ENCODE measurements at places on chromosomes 3 and 15.

DNA sequence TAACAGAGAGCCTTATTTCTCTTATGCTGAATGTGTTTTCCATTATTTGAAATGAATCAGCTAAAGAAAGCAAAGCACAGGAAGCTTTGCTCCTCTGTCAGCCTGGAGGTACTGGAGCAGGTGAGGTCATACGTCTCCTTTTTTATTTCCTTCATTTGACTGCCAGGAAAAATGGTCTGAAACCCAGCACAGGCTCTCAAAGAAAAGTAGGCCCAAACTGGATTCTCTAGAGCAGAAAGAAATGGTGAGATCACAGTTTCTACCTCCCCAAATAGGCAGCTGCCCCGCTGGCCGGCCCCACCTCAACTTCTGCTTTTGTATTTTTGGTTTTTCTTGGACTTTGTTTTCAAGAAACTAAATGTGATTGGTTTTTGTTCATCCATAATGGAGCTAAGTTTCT is 95.1 kb downstream of the RPL39L start:
- no peak for DNase-seq

DNA sequence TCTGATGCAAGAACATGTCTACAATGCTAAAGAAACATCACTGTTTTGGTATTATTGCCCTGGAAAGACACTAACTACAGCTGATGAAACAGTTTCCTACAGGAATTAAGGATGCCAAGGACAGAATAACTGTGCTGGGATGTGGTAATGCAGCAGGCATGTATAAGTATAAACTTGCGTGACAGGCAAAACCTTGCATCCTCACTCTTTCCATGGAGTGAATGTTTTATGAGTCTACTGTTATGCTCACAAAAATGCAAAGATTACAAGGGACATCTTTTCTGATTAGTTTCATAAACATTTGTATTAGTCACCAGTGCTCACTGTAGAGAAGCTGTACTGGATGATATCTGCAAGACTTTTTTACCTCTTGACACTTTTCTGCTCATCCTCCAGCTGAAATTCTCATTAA is 143.6 kb downstream of the NAALADL2 start:
- DNase-seq: peak; percentile 96

DNA sequence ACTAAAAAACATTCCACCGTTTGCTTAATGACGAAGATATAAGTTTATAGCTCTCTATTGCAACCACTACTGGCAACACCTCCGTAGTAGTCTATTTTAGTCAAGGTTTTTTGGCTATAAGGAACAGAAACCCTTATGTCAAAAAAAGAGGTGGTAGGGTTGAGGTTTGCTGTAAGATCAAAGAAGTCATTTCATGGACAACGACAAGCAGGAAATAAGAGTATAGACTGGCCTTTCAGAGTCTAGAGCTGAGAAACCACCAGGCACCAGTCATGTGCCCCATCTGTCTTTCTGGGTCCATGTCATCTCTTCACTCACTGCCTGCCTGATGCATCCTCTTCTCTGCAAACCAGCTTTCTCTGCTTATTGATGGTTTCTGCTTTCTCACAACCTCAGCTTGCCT is 42.7 kb downstream of the THBS1 start:
- DNase-seq: no peak

DNA sequence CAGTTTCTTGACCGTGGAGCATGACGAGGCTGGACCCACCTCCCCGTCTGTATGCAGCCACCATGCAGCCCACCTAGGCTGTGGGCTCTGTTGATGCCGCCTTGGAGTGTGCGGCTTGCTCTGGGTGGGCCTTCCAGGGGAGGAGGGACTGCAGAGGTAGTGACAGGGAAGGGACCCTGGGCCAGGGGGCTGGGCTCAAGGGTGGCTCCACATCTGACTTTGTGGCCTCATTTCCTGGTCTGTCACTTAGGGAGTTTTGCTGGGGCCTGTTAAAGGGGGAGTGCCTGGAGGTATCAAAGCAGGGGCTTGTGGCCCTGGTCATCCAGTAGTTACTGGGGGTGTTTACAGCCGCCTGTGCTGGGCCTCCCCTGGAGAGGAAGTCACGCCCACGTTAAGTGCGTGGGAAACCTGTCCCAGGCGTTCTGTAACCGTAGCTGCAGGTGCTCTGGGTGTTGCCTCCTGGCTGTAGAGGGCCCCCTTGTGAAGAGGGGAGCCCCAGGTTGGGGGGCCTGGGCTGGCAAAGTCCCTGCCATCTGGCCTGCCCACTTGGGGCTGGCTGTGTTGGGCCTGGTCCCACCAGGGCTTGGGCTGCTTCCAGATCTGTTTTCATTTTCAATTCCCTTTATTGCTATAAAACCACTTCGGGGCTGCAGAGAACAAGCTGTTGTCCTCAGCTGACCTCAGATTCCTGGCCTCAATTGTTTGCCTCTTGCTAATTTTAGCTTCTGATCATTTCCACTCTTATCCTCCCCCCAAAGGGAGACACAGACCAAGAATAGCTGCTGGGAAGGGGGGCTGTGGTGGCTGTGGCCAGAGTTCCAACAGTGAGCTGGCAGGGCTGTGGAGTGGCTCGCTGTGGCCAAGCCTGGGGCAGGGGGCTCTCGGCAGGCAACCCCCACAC is 26.5 kb downstream of the KLF13 start:
- peak; percentile 76 for DNase-seq

- DNase-seq: no peak
These were observed 562 bp downstream of the CGGBP1 start for GRCh38 chr3:88058306-88058580.

DNA sequence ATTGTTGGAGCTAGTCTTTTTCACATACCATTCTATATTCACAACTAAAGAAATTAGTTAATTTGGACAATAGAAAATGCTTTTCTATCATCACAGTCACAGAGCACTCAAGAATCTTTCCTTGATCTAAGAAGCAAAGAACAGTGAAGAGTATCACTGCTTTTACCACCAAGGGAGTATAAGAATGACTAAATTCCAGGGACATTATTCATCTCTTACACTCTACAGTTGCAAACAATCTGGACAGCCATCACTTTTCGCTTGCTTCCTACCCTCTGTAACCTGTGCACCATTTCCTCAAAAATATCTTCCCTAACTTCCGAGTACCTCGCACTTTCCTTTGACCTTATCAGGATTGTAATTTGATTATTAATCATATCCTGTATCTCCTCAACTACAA is 359.5 kb upstream of the TMCO5A start:
- DNase-seq: no peak

- no peak for DNase-seq
These were observed 48.7 kb upstream of the SKOR1 start for GRCh38 chr15:67776600-67776999.

GRCh38 chr15:85899927-85900326 is 105.2 kb upstream of the KLHL25 start:
- no peak for DNase-seq

- peak; percentile 52 for DNase-seq
These were observed 39.7 kb upstream of the PYGO1 start for GRCh38 chr15:55627730-55628368.

GRCh38 chr3:84680700-84681099 is 278.1 kb upstream of the CADM2 start:
- no peak for DNase-seq

DNA sequence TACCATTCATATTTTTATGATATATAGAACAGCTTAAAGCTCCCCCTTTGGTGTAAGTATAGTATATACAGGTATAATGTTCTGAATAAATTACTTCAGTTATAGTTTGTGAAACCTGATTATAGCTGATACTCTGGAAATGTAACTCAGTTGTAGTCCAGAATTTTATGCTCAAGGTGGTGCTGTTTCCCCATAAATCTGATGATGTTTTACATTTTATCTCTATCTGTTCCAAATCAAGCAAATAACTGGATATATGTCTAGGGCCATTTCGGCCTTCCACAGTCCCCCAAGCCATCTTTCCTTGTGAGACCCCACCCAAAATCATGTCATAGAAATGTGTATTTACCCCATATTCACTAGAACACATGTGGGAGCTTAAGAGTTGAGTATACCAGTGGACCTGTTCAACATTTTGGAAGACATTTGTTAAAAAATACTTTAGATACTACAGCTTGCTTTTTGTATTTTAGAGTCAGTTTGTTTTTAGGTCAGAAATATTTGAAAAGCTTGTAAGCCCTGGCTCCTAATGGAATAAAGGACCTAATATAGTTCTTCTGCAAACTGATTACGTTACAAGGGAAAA is 107.1 kb downstream of the ATG7 start:
- no peak for DNase-seq

DNA sequence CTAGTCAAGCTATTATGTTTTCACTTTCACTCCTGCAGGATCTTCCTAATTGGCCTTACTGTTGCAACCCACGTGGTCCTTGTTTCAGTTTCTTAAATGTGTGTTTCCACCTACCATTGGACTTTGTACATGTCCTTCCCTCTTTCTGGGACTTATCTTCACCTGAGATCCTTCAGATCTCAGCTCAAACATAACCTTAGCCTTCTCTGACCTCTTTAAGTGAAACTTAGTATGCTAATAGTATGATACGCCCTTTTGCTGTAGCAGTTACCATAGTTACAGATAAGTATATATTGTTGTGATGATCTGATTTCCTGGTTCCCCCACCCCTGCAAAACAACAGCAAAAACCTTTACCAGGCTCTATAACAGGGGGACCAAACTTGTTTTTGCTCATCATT is 35.2 kb downstream of the U2SURP start:
- no peak for DNase-seq

DNA sequence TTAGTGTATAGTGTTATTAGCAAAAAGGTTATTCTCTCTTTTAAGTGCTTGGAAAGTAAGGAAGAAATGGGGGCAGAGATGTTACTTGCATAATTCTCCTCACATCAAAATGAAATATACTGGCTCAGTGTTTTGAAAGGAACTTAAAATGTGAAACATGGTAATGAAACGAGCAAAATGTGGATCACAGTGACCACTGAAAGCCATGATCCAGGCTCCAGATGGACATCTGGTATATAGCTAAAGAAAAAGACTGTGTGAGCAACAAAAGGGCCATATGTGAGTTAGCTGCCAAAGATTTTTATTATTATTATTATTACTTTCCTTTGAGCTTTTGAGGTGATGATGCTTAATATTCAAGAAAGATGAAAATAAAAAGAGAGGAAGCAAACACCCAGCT is 89.6 kb downstream of the GAP43 start:
- no peak for DNase-seq

DNA sequence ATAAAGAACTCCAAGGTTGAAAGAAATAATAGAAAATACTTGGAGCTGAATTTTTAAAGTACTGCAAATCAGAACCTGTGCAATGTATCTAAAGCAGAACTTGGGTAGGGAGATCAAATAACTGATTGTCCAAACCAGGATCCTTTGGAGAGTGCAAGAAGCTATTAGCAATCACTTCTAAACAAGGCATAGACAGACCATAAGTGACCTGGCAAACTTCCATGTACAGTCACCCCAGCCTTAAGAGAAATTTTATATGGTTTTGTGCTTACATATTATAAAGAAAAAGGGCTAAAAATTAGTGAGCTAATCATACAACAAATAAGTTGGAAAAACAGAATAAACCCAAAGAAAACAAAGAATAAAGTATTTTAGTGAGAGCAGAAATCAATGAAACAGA is 35.2 kb downstream of the ETV5 start:
- DNase-seq: no peak
